ENCODE measurements at places on chromosomes 5 and 9. TPM values are rescaled to one million over a fixed set of nuclear protein-coding genes. Genes with fewer than 3 reads are reported as not detected.

IL4 gene
- not detected for total RNA-seq

SV2C gene
- 0.08 TPM for total RNA-seq

PIP5KL1 gene
- total RNA-seq = 10.2 TPM

PCDHB2 gene
- 0.62 TPM for total RNA-seq

PROB1 gene
- total RNA-seq = 0.78 TPM

Measured in hair follicular keratinocyte (primary cell).